ENCODE measurements at places on chromosomes 16 and 17.

GRCh38 chr16:21617607-21618006 lies 18.2 kb downstream of the METTL9 start:
- no peak for DNase-seq

DNA sequence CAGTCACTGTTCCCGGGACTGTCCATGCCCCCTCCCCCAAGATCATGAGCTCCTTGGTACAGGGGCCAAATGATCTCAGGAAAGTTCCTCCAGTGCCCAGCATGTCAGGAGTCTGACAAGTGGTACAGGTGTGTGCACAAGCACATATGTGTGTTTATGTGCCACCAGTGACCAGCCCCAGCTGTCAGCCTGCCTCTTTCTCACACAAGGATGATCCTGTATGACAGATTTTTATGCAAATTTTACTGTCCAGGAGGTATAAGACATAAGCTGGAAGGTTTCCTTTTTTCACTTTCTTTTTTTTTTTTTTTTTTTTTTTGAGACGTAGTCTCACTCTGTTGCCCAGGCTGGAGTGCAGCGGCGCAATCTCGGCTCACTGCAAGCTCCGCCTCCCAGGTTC lies 31.4 kb upstream of the GFOD2 start:
- DNase-seq = no peak

- DNase-seq = no peak
Measured at GRCh38 chr16:69613378-69614154, 47.8 kb downstream of the NFAT5 start.

- no peak for DNase-seq
Measured at GRCh38 chr17:40157973-40158372, 17.6 kb downstream of the CASC3 start.

DNA sequence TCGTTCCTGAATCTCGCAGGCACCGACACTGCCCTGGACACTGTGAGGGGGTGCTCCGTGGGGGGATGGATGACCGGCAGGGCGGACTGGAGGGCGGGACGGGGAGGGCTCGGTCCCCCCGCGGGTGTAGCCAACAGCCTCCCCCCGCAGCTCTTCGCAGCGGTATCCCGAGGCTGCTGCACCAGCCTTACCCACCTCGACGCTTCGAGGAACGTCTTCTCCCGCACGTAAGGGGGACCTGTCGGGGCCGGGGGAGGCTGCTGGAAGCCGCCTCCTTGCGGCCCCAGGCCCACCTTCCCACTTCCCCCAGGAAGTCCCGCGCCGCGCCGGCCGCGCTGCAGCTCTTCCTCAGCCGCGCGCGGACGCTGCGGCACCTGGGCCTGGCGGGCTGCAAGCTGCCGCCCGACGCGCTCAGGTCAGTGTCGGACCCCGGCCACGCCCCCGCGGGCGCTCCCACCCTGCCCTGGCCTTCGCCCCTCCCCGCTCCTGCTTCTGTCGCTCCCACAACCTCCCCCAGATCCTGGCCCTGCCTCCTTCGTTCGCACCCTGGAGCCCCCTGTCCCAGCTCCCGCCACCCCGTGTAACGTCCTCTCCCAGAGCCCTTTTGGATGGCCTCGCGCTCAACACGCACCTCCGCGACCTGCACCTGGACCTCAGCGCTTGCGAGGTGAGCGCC lies 3.3 kb downstream of the CARMIL2 start:
- DNase-seq = no peak

Measured in activated T-cell treated with anti-CD3 and anti-CD28 coated beads for 1 hour (primary cell).